OCI-LY7 (cell line): ENCODE measurements at places on chromosomes 5 and 9. TPM values are rescaled to one million over a fixed set of nuclear protein-coding genes. Genes with fewer than 3 reads are reported as not detected.

- DNase-seq = no peak
Measured at GRCh38 chr9:131598121-131598520, 52.8 kb downstream of the PRRT1B start.

DNA sequence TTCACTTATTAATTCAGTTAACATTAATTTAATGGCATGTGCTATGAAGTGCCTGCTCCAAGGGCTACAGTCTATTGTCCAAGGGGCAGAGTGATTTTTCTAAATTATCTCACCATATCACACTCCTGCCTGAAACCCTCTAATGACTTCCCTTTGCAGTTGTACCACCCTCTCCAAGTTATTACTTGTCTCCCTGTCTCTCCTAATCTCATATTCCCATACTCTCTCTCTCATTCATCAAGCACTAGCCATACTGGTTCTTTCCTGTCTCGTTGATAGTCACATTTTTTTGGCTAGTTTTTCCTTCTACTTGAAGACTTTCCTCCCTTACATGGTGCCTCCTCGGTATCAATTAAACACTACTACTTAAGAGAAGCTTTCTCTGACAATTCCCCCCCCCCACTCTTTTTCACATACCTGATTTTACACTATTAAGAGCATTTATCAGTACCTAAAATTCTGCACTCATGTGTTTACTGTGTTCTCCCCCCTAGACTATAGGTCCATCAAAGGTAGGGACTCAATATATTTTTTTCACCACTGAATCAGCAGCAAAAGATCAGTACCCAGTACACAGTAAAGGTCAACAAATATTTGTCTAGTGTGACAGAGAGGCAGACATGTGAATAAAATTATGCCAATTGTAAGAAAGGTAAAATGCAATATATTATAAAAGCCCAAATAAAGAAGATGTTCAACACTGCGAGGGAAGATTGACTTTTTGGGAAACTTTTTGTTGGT is 19.0 kb downstream of the RICTOR start:
- DNase-seq = no peak

DNA sequence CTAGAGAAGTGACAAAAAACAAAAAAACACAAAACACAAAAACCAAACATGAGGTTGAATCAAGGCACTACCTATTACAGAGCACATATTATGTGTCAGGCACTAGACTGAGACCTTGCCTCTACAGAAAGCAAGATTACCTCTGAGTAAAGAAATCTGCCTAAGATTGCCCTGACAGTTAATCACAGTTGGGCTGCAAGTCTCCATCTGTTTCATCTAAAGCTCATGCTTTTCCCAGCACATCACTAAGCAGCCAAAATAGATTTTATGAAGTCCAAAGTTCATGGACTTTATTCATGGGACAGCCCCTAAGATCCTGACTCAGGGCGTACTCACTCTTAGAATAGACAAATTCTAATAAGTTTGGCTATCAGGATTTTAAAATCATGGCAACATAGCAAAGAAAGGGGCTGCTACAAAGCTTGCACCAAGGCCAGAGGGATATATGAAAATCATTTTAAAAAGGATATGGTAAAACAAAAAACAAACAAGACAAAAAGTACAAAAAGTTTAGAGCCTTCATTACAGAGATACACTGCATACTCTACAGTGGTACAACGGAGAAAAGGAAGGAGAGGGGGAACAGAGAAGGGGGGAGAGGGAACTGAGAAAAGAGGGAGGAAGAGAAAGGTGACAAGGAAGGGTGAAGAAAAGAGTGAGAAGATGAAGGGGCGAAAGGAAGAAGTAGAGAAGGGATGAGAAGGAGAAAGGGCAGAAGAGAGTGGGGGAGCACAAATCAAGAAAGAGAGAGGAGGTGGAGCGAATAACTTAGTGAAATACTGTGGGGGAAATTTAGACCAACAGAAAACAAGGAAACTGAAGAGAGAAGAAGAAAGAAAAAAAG is 58.2 kb downstream of the RICTOR start:
- no peak for DNase-seq

DNA sequence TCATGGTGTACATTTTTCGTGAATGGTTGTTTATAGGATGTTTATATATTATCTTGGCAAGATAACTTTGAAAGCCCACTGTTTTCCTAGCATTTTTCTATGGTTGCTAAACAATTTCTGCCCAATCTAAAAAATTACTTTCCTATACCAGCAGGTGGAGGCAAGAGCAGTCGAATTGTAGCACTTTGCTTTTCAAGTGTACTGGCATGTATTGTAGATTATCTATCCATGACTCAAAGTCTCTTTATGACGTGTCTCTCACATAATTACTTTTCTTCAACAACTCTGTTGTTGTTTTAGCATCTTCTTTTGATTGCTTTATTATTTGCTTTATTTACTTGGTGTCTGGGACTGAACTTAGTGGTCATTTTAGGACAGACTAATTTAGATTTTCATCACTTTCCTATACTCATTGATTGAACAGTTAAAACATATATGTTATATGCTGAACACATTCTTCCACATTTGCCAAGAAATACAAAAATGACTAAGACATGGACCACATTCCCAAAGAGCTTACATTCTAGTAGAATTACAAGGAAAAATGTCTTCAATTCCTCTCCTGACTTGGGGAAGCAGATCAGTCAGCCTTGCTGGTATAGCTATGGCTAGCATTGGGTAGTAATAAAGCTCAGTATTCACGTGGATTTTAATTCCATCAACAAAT is 20.7 kb downstream of the NLN start:
- peak; percentile 56 for DNase-seq

DNA sequence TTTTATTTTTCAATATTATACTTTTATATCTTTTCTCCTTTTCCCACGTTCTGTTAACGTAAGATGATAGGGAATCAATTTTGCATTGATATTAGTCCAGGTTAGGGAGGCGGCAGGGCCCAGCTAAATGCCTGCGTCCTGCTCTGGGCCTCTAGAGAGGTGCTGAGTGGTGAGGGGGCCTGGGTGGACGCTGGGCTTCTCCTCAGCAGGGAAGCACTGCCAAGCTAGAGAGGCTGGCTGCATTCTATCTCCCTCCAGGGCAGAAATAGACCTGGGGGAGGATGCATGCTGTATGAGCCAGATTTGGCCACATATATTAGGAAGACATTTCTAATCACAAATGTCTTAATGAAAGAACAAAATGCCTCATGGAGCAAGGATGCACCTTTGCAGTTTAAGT is 43.6 kb upstream of the NKX2-5 start:
- no peak for DNase-seq

Gene SAXO1
- total RNA-seq = 0.63 TPM in 1 of 2 replicates, not detected in the other

DNA sequence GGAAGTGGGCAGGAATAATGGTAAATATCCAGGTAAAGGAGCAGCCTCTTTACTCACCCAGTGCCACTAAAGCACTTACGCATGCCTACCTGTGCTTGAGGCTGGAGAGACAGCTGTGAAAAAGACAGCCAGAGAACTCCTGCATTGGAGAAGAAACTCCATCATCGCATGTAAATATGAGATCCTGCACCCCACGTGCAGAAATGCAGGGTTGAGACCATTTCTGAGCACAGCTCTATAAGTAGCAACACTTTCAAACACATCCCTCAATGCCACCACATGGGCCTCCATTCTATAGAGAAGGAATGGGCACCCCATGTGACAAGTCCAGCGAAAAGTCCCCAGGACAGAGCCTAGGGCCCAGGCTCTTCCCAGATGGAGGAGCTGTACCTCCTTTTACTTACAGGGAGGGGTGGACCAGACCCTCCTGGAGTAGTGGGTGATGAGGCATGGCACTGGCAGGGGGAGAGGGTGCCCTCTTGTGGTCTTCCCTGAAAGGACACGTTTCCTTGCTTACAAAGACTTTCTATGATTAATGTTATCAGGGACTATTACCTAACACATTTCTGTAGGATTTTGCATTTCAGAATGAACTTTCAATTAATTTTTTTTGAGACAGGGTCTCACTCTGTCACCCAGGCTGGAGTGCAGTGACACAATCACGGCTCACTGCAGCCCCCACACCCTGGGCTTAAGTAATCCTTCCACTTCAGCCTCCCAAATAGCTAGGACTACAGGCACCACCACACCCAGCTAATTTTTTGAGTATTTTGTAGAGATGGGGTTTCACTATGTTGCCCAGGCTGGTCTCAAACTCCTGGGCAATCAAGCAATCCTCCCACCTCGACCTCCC is 55.3 kb upstream of the IL17B start:
- peak; percentile 63 for DNase-seq

GRCh38 chr5:164358531-164359259 is 853.3 kb downstream of the MAT2B start:
- no peak for DNase-seq
